ENCODE measurements at places on chromosomes 16 and 17. TPM values are rescaled to one million over a fixed set of nuclear protein-coding genes. Genes with fewer than 3 reads are reported as not detected.

DNA sequence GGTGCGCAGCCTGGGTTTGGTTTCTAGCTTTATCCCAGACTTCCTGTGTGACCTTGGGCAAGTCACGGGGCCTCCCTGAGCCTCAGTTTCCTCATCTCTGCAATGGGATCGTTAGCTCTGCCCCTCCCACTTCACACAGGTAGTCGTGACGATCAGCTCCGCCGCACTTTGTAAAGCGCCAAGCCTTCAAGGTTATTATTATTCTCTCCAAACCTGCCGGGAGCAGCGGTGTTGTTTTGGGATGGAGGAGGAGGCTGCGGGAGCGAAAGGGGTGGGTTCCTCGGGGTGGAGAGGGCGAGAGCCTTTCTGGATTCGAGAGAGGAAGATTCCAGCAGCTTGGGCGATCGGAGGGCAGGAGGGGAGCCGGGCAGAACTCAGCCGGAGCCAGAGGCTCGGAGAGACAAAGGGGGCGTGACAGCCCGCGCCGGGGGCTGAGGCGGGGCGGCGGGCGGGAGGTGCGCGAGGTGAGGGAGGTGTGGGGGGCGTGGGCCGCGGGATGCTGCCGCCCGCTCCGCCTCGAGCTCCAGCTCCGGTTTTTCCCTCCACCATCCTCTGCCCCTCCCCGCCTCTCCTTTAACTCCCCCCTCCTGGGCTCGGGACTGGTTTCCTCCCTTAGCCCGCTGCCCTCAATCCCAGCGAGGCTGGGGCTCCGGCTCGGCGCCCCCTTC, at the start of gene EFNB3:
Gene EFNB3 (plus strand): TSS at position 602 of the 668 bp plus-strand sequence. CDS start 397 bp downstream, outside the sequence.
- peaks cover 48% of the 10 kb centered on the region for H3K27me3 ChIP-seq
- peaks cover 24% of the 10 kb centered on the region for H3K36me3 ChIP-seq
- H3K4me3 ChIP-seq: peak within 1 kb of the TSS; percentile 40

DNA sequence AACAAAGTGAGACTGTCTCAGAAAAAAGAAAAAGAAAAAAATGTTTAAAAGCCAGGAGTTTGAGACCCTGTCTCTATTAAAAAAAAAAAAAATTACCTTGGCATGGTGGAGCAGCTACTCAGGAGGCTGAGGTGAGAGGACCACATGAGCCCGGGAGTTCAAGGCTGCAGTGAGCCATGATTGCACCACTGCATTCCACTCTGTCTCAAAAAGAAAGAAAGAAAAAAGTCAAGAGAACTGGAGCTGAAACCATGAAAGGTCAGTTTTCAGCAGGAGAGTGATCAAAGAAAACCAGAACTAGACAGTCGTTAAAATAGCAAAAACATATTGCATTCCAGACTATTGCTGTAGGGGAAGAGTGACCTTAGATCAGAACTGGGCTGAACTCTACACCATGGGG, 8.8 kb downstream of the QPRT start:
- no peak overlapping the region for H3K27ac ChIP-seq
- no peaks in the 10 kb centered on the region for H3K4me1 ChIP-seq
- peaks cover 4% of the 10 kb centered on the region for H3K36me3 ChIP-seq
- DNase-seq: no peak

GRCh38 chr16:27311897-27312303, 1.9 kb upstream of the IL4R start:
- no peak overlapping the region for H3K4me3 ChIP-seq
- DNase-seq: peak; percentile 31
- H3K27me3 ChIP-seq: no peaks in the 10 kb centered on the region

GRCh38 chr17:2933606-2934005, 129.8 kb downstream of the OR1D5 start:
- no peaks in the 10 kb centered on the region for H3K36me3 ChIP-seq
- peaks cover 19% of the 10 kb centered on the region for H3K4me1 ChIP-seq
- DNase-seq: no peak
- H3K27ac ChIP-seq: no peak overlapping the region

DNA sequence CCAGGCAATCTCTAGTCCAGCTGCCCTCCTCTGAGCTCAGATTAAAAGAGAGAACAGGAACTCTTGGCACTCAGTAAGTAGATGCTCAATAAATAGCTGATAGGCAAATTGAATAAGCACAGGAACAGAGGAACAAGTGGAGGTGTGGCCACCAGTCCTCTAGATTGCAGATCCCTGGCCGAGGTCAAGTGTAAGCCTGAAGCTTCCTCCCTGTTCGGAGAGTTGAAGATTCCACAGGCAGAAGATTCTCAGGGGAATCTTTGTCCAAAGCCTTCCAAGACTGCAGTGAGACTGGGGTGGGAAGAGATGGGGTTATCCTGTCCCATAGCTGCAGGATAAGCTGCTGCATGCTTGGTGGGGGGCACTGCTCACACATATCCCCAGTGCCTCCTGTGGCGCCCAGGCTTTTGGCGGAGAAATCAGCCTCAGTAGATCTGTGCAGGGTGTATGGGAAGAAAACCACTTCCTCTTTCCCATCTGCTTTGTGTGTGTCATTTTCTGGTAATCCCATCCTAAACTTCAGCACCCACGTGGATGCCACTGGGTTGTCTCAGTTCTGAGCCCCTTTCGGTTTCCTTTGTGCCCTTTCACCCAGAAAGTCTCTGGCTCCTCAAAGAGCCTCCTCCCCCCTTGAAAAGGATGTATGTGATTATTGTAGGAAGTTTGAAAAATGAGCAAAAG, 12.1 kb downstream of the CD300A start:
- peaks cover 3% of the 10 kb centered on the region for H3K36me3 ChIP-seq
- H3K27ac ChIP-seq: no peak overlapping the region
- no peaks in the 10 kb centered on the region for H3K4me1 ChIP-seq
- no peak overlapping the region for H3K4me3 ChIP-seq

GRCh38 chr16:2373176-2373575, 32.6 kb upstream of the ABCA3 start:
- H3K4me3 ChIP-seq: no peak overlapping the region
- peak overlapping the region; percentile 43 for H3K27ac ChIP-seq
- DNase-seq: peak; percentile 63

DNA sequence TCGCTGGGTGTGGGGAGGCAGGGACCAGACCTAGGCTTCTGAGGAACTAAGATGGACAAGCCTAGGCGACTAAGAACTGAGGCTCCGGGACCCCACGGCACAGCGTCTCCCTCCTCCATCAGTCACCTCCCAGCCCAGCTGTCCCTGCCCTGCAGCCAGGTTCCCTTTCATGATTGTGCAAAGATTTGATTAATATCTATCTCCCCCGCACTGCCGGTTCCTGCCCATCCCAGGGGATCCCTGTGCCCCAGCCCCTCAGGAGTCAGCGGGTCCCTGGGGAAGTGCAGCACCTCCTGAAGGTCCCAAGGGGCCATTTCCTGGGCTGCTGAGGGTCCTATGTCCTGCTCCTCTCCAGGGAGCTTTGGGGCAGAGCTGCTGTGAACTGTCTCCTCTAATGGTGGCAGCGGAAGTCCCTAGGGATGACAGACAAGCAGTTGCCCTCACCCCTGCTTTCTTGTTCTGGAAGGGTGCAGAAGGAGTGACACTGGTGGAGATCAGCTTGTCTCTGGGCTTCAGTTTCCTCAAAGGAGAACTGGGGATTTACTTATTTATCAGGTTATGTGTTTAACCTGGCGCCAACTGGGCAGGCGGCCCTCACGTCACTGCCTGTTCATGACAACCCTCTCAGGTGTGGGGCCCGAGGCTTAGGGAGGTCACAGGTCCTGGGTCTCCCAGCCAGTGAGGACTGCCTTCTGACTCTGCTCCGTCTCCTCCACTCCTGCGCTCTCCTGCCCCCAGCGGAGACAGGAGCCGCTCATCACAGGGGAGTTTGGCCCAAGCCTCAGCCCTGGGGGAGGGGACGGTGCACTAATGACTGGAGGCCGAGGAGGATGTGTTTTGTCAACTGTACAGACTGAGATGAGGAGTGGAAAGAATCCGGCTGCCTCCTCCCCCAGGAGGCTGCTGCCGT, 1.9 kb upstream of the C16orf74 start:
- H3K4me3 ChIP-seq: no peak overlapping the region
- H3K27ac ChIP-seq: no peak overlapping the region
- H3K4me1 ChIP-seq: peaks cover 32% of the 10 kb centered on the region
- peak; percentile 32 for DNase-seq
- peaks cover 55% of the 10 kb centered on the region for H3K27me3 ChIP-seq
- H3K36me3 ChIP-seq: no peaks in the 10 kb centered on the region

GRCh38 chr16:78091419-78091818, 8.0 kb upstream of the WWOX start:
- no peaks in the 10 kb centered on the region for H3K36me3 ChIP-seq
- H3K4me3 ChIP-seq: no peak overlapping the region
- no peak for DNase-seq
- no peaks in the 10 kb centered on the region for H3K4me1 ChIP-seq
- H3K27ac ChIP-seq: no peak overlapping the region
- no peaks in the 10 kb centered on the region for H3K27me3 ChIP-seq

GRCh38 chr17:39393736-39394135, 7.7 kb downstream of the FBXL20 start:
- peaks cover 10% of the 10 kb centered on the region for H3K36me3 ChIP-seq
- peaks cover 2% of the 10 kb centered on the region for H3K4me1 ChIP-seq
- no peak overlapping the region for H3K27ac ChIP-seq
- no peak overlapping the region for H3K4me3 ChIP-seq
- H3K27me3 ChIP-seq: no peaks in the 10 kb centered on the region

GRCh38 chr16:67954421-67955196, 10.7 kb upstream of the LCAT start:
- DNase-seq: no peak
- no peak overlapping the region for H3K4me3 ChIP-seq
- no peaks in the 10 kb centered on the region for H3K27me3 ChIP-seq

DNA sequence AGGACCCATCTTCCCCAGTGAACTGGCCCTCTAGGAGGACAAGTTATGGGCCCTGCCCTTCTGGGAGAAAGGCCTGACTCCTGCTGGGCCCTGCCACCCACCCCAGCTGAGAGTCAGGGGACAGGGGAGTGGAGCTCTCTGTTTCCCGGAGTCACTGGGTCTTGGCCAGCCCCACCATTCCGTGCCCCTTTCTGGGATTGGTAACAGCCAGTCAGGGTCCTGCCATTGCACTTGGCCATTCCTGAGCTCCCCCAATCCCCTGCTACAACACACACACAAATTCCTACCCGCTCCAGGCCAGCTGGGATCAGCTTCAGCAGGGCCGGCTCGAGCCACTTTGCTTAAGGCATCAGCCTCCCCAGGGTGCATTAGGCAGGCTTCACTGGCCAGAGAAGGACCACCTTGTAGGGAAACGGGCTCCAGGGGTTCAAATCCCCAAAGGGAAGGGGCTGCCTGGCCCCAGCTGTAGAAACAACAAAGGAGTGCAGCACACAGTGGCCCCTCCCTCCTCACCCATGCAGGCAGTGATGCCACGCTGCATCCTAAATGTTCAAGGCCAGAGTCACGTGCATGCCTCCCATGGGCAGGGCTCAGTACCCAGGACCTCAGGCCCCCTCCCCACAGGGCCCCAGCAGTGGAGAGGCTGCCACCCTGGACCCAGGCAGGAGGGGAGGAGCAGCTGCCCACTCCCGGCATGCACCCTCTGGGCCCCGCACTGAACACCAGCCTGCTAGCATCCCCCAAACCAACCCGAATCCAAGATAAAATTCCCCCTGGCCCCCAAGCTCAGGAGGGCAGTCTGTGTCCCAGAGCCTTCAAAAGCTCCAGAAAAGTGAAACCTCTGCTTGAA, 37.7 kb downstream of the C16orf78 start:
- no peak overlapping the region for H3K27ac ChIP-seq
- no peaks in the 10 kb centered on the region for H3K36me3 ChIP-seq
- no peaks in the 10 kb centered on the region for H3K4me1 ChIP-seq
- no peak overlapping the region for H3K4me3 ChIP-seq
- no peak for DNase-seq

GRCh38 chr17:62572888-62573401, 54.5 kb upstream of the MRC2 start:
- no peak for DNase-seq
- H3K36me3 ChIP-seq: peaks cover 11% of the 10 kb centered on the region
- H3K4me3 ChIP-seq: no peak overlapping the region
- no peaks in the 10 kb centered on the region for H3K4me1 ChIP-seq
- H3K27me3 ChIP-seq: no peaks in the 10 kb centered on the region

DNA sequence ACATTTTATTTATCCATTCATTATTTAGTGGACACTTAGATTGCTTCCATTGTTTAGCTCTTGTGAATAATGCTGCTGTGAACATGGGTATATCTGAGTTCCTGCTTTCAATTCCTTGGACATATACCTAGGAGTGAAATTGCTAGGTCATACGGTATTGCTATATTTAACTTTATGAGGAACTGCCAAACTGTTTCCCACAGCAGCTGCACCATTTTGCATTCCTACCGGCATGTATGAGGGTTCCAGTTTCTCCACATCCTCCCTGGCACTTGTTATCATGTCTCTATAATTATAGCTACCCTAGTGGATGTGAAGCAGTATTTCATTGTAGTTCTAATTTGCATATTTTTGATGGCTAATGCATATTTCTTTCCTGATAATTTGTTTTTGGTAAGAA, 23.7 kb upstream of the DRG2 start:
- DNase-seq: no peak
- H3K4me3 ChIP-seq: no peak overlapping the region
- H3K27ac ChIP-seq: no peak overlapping the region
- H3K4me1 ChIP-seq: no peaks in the 10 kb centered on the region
- no peaks in the 10 kb centered on the region for H3K27me3 ChIP-seq

DNA sequence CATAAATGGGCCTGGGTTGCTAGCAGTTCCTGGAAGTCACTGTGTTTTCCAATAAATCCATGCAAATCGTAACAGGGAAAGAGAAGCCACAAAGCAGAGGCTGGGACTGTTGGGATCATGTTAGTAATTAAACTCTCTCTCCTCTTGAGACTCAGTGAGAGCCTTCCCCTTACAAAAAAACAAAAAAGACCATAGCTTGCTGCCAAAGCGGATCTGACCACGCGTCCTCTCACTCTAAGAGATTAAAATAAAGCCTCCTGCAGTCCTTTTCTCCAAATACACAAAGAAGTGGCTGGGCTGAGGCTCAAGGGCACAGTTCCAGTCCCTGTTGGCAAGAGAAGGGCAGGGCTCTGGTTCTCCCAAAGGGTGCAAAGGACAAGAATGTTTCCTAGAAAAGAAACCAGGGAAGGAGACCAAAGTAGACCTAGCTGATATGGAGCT, 38.5 kb downstream of the PIGL start:
- no peaks in the 10 kb centered on the region for H3K36me3 ChIP-seq
- no peak overlapping the region for H3K4me3 ChIP-seq
- H3K4me1 ChIP-seq: peaks cover 2% of the 10 kb centered on the region
- peak; percentile 94 for DNase-seq
- no peaks in the 10 kb centered on the region for H3K27me3 ChIP-seq

DNA sequence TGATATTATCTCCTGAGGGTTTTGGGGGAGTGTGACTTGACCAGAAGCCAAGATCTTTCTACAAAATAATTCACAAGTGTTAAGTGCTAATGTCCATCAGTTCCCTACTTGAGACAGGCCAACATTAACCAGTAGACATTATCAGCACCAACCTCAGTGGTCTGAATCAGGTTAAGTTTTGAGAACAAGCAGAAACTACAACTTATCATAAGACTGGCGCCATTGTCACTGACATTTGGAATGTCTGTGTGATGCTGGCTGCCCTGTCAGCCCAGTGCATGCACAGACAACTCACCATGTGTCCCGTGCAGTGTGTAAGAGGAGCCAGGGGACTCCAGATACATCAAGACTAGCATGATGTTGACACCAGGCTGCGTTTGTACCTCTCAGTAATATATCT, 76.8 kb downstream of the CCDC182 start:
- H3K36me3 ChIP-seq: no peaks in the 10 kb centered on the region
- no peak for DNase-seq
- no peak overlapping the region for H3K4me3 ChIP-seq
- no peaks in the 10 kb centered on the region for H3K27me3 ChIP-seq
- H3K27ac ChIP-seq: no peak overlapping the region

GRCh38 chr16:71230122-71230845, at the start of gene HYDIN:
HYDIN (minus strand) TSS chr16:71230722; CDS start chr16:71186895, 43,827 bp downstream.
- H3K4me1 ChIP-seq: peaks cover 2% of the 10 kb centered on the region
- no peak within 1 kb of the TSS for H3K27ac ChIP-seq
- no peaks in the 10 kb centered on the region for H3K36me3 ChIP-seq

The ANKS4B gene
- polyA plus RNA-seq: 23.2 TPM

The ZPBP2 gene
- not detected for polyA plus RNA-seq

The PKMYT1 gene
- 2.5 TPM for polyA plus RNA-seq

The ZFP3 gene
- polyA plus RNA-seq: 4.5 TPM

The KRT9 gene
- polyA plus RNA-seq: not detected

The CRYBA1 gene
- not detected for polyA plus RNA-seq

The LLGL2 gene
- polyA plus RNA-seq: 151 TPM

All from small intestine (tissue), 16 donors.